AG20443 (cell line): ENCODE measurements at places on chromosomes 1 and 21.

DNA sequence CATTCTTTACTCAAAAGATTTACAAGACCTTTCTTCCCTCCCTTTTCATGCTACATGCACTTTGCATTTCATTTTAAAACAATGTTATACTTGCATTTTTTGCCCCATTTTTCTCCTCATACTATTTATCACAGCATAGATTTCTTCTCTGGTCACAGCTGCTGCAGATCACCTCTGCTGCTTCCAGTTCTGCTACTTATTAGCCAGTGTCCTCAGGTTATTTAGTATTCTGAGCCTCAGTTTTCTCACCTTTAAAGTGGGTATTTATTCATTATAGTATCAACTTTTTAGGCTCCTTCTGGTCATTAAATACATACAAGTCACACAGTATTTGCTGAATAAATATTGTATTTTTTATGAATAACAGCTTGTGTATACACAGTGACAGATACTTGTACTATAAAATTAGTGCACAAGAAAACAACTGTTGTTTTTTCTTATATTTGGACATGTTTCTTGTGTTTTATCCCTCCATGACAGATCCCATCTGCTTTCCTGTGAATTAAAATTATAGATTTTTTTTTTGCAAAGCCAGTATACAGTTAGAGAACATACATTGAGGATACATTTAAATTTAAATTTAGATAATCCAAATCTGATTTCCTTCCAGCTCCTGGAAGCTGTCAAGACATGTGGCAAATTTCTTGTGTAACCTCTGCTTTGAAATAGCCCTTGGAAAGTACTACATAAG, 85.3 kb upstream of the BCL10 start:
- no peak for DNase-seq

GRCh38 chr1:3820316-3820715, 24.0 kb upstream of the LRRC47 start:
- no peak for DNase-seq

DNA sequence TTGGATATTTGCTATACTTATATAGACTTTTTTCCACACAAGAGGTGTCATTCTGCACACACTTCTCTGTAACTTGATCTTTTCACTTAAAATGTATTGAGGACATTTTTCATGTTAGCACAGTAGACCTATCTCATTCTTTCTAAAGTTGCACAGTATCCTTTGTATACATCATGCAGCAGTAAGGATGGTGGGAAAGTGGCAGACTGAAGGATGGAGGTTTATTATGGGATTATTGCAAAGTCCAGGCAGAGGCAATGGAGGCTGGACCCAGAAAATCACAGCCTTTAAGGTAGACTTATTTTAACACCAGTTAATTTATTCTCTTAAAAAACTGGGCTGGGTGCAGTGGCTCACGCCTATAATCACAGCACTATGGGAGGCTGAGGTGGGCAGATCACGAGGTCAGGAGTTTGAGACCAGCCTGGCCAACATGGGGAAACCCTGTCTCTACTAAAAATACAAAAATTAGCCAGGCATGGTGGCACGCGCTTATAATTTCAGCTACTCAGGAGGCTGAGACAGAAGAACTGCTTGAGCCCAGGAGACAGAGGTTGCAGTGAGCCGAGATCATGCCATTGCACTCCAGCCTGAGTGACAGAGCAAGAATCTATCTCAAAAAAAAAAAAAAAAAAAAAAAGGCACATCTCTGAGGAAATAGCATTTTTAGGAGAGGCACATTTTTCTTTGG, 25.8 kb downstream of the SLAMF1 start:
- DNase-seq, result no peak

DNA sequence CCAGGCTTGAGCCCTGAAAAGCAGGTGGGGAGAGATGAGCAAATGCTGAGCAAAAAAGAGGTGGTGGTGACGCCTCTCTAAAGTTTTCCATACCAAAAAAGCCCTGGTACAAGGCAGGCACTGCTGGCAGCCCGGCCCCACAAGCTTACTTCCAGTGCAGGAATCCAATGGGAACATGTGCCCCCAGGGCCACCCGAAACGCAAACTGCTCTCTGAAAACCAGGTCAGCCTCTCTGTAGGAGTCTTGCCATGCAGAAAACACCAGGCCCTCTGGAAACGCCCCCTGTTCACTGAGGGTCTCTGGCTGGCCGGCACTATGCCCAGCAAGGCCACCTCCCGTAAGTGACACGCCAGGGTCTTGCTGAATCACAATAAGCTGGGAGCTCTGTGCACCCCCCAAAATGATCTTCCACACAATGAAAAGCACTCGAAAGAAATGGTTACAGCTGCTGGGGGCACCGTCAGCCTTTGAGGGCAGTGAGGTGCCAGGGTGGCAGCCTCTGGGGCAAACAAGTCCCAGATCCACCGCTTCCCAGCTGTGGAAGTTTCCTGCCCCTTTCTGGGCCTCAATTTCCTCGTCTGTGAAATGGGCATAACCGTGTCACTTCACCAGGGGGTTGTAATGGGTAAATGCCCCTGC, 170.5 kb downstream of the TOMM20 start:
- no peak for DNase-seq

GRCh38 chr1:17207046-17207445, 2.1 kb downstream of the PADI1 start:
- DNase-seq, result no peak

DNA sequence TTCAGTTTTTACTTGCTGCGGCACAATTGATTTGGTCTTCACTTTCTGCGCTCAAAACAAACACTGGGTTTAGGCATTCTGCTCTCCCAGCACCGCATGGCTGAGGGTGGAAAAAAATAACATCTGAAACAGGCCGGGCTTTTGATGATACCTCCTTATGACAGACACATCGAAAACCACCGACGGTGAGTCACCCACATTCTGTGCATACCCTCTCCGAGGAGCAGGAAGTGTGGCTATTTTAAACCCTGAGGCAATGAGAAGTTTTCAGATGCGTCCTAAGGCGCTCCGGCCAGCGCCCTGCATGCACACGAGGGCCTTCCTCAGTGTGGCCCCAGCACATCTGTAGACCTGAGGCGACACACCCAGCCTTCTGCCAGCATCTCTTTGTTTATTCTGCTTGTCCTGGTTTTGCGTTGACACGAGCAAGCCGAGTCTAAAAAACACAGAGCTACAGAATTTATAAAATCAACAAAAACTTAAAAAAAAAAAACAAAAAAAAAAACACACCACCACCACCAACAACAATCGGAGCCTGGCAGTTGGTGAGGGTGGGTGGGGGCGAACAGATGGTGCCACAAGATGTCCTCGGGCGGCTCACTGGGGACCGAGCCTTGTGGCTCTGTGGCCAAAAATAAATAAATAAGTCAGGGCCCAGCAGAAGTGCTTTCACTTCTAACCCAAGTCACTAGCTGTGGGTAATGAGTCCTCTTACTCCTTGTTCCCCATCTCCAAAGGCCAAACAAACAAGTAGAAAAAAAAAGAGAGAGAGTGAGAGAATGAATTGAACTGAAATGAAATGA, 162.6 kb upstream of the IRF2BP2 start:
- DNase-seq, result peak; percentile 94

DNA sequence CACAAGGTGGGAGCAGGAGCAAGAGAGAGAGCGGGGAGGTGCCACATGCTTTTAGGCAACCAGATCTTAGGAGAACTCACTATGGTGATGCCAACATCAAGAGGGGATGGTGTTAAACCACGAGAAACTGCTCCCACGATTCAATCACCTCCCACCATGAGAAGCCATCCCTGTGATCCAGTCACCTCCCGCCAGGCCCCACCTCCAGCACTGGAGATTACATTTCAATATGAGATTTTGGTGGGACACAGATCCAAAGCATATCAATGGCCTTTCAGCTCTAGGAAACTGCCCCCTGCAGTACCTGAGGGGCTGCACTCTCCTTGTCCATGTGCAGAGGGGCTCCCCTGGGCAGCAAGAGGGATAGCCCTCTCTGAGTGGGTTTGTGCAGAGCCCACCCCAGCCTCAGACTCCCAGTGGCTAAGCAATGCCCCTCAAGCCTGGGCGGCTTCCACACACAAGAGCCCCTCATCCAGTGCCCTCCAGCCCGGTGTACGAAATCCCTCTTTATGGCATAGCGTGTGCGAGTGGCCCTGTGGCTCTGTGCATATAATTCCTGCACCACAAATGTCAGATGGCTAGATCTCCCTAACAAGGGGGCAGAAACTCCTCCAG, 15.5 kb upstream of the PRDM16 start:
- DNase-seq, result no peak

DNA sequence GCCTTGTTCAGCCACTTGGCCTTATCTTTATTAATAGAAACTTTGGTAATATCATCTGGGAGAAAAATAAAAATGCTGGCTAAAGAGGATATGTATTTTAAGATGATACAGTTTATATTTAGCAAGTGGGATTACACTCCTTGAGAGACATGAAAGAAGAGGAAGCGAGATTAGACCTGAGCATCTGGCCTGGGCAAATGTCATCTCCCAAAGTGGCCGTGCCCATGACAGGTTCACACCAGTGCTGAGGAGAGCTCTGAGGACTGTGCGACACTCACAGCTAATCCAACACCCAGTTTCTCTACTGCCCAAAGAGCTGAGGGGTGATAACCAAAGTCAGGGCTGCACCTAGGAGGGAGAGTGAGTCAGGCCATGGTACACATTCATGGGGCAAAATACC, 121.7 kb upstream of the DUSP10 start:
- DNase-seq, result no peak

GRCh38 chr21:45438391-45439145, 33.6 kb downstream of the COL18A1 start:
- no peak for DNase-seq

- no peak for DNase-seq
Observed at GRCh38 chr1:202909494-202909893, 17.5 kb downstream of the KLHL12 start.

DNA sequence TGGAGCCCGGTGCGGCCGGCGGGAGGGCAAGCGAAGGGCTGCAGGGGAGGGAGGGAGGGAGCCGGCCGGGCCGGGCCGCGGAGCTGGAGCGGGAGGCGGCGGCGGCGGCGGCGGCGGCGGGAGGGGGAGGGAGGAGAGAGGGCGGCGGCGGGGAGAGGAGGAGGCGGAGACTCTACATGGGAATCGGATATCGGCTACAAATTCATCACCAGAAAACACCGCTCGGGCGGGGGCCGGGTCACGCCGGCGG, at the start of gene AKT3:
AKT3 (minus strand) TSS at position 42 of the 250 bp plus-strand sequence. CDS start 7,073 bp downstream, outside the sequence.
- peak; percentile 92 for DNase-seq

- DNase-seq, result no peak
Observed at GRCh38 chr1:24600551-24600950, 42.6 kb upstream of the SRRM1 start.

GRCh38 chr21:14591882-14592281, 45.8 kb upstream of the SAMSN1 start:
- no peak for DNase-seq

DNA sequence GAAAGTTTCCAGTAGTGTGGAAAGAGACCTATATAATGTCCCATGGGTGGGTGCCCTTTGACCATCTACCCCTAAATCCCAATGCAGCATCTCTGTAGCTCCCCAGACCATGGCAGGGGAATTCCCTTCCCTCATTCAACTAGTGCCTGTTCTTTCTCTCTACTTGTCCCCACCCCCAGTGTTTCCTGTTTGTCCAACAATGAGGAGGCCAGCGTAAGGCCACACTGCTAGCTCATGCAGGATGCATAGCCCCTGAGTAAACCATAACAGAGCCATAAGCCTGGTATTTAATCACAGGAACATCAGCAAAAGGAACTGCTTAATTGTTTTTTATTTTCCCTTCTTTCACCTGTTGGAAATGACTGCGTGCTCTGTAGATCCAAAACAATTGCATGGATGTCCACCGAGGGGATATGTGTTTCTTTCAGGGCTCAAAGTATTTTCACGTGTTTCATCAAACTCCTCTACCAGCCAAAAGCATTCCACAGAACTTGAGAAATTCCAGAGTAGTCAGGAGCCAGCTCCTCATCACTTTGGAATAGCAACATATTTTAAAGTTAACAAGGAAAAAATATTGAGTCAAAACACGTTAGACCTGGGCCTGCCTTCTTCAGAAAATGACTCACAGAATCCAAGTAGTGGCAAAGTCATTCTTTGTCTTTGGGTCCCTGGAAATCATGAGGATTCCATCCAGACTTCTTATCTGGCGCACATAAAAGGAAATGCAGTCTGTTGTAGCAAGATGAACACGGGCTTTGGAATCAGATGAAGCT, 162.5 kb upstream of the SGIP1 start:
- DNase-seq, result peak; percentile 70
